ENCODE measurements at places on chromosomes 4 and X.

- DNase-seq = no peak
These were observed 520.1 kb upstream of the GALNT7 start for GRCh38 chr4:172648471-172648870.

- DNase-seq = no peak
These were observed 14.7 kb downstream of the CHST7 start for GRCh38 chrX:46588263-46588662.

DNA sequence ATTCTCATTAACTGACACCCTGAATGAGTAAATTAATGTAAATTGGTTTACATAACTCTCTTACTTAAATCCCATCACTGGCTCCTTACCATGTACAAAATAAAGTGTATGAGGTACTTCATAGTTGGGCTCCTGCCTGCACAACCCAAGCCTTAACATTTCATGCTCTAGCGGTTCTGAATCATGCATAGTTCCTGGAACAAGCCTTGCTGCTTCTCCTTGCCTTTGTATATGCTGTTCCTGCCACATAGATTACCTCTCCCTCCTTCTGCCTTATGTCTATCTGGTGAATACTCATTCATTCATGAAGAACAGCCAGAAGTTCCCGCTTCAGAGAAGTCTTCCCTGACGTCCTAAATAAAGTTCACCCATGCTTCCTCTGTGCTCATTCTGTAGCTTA is 594.7 kb downstream of the SMARCA1 start:
- no peak for DNase-seq

DNA sequence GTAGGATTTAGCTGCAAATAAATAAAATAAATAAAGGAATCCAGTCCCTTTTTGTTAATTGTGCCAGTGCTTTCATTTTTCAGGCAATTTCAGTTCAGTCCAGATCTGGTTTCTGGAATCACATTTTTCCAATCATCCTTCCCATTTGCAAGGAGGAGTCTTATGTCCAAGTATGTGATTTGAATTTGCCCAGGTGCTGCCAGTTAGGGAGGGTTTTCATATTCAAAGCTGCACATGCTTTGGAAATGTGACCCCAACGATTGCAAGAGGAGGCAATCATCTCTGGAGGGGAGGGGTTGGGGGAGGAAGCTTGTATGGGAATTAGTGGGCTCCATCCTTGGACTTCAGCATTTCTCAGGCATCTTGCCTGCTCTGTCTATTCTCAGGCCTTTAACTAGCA is 4.4 kb downstream of the PLAC1 start:
- DNase-seq = no peak

GRCh38 chr4:76666944-76667532 is 230.9 kb downstream of the SOWAHB start:
- DNase-seq = no peak

GRCh38 chrX:50470103-50471031 is at the start of gene DGKK:
Gene DGKK, minus strand, starts transcription at chrX:50470825. Its CDS starts 147 bp downstream, at chrX:50470678.
- DNase-seq = no peak

DNA sequence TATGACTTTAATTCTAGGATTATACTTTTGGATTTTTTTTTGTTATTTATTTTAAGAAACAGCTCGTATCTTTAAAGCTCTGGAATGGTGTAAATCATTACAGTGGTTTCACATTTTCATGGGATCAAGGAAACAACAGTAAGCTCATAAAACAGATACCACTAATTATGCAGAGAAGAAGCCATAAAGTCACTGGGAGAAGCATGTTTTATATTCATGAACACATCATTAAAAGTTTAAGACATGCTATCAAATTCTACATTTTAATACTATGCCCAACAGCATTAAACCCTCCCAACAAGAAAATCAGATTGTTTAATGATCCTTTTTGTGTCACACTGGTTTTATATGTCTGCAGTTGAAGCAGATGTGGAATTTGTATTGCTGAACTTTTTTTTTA is 149.9 kb downstream of the FBXO8 start:
- DNase-seq = no peak

Data from natural killer cell (primary cell).